Breast epithelium (tissue), 4 donors: ENCODE measurements at places on chromosomes 11 and 22. TPM values are rescaled to one million over a fixed set of nuclear protein-coding genes. Genes with fewer than 3 reads are reported as not detected.

CASP5 gene
- total RNA-seq: not detected

- DNase-seq: no peak
Observed at GRCh38 chr11:82007521-82007920, 726.1 kb downstream of the FAM181B start.

DNA sequence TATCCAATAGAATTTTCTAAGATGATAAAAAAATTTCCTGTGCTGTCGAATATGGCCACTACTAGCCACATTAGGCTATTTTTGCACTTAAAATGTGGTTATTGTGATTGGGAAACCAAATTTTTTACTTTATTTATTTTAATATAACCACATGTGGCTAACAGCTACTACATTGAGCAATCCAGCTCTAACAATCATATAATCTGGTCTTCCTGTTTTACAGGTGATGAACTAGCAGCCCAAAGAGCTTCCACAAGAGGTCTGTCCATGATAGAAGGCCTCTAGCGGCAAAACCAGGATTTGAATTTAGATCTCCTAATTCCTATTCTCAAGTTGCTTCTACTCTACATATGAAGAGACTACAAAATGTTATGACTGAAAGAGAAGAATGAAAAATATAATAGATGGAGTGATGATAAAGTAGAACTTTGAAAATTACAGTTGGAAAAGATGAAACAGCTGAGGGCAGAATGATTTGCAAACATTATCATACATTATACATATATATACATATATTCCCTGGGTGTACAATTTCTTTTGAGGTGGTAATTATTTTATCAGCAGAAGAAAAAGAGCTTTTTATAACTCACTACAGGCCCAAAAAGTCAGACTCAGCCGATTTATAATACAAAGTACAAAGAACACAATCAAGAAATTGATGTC lies 363.5 kb upstream of the PITPNB start:
- no peak for DNase-seq

DNA sequence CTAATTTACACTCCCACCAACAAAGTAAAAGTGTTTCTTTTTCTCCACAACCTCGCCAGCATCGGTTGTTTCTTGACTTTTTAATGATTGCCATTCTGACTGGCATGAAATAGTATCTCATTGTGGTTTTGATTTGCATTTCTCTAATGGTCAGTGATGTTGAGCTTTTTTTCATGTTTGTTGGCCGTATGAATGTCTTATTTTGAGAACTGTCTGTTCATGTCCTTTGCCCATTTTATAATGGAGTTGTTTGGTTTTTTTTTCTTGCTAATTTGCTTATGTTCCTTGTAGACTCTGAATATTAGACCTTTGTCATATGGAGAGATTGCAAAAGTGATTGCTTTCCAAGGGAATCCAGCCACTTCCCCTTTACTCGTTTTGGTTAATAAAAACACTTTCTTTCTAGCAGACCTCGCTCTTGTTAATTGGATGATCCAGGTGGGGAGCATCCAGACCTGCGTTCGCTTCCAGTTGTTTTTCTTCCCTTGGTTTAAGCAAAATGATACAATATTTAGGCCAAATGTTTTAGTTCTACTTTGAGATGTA lies 17.1 kb upstream of the APOL4 start:
- DNase-seq: no peak

TMEM138 gene
- total RNA-seq: 38.5 TPM

GRCh38 chr11:8232849-8233606 lies 30.6 kb downstream of the LMO1 start:
- DNase-seq: no peak

SLC22A6 gene
- not detected for total RNA-seq
